Fibroblast of gingiva (primary cell): ENCODE measurements at places on chromosomes 13 and 19.

GRCh38 chr13:80297094-80297493, 43.8 kb downstream of the SPRY2 start:
- no peak for DNase-seq

DNA sequence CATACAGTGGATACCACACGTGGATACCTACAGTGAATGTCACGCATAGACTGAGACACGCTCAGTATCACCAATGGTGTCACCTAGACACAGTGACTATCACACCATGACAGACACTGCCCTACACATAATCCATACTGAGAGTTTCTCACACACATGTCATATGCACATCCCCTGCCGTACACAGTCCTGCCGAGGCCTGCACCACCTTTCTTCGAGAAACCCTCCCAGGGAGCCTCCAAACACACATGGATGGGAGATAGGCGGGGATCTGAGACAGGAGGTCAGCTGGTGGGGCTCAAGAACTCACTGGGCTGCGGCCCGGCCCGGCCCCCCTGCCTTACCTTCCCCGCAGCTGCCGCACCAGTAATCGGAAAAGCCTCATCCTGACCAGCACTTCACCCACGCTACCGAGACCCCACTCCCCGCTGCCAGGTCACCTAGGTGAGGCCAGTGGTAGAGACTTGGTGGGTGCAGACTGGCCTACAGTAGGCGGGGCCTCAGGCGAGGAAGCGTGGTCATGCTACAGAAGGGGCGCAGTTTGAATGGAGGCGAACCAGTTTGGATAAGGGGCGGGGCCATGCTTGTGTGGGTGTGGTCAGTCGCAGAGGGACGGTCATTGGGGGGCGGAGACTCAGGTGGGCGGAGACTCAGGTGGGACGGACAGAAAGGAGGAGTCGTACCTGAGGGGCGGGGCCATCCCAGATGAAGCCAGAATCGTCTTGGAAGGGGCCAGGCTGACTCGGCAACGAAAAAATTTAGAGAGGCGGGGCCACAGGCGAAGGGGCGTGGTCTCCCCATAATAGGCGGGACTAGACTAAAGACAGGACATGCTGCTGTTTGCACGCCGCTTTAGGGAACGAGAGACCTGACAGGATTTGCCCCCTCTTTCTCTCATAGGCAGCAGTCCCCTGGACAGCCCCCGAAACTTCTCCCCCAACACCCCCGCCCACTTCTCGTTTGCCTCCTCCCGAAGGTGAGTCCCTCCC, 2.1 kb downstream of the MAST1 start:
- DNase-seq: peak; percentile 20

DNA sequence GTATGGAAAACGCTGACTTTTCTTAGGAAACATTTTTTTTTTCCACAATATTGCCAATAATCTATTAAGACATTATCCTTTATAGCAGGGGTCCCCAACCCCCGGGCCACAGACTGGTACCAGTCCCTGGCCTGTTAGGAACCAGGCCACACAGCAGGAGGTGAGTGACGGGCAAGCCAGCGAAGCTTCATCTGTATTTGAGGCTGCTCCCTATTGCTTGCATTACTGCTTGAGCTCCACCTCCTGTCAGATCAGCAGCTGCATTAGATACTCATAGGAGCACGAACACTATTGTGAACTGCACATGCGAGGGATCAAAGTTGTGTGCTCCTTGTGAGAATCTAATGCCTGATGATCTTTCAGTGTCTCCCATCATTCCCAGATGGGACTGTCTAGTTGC, 793.7 kb downstream of the SLITRK5 start:
- no peak for DNase-seq

GRCh38 chr19:10262771-10263170, 8.1 kb upstream of the ICAM1 start:
- DNase-seq: no peak

DNA sequence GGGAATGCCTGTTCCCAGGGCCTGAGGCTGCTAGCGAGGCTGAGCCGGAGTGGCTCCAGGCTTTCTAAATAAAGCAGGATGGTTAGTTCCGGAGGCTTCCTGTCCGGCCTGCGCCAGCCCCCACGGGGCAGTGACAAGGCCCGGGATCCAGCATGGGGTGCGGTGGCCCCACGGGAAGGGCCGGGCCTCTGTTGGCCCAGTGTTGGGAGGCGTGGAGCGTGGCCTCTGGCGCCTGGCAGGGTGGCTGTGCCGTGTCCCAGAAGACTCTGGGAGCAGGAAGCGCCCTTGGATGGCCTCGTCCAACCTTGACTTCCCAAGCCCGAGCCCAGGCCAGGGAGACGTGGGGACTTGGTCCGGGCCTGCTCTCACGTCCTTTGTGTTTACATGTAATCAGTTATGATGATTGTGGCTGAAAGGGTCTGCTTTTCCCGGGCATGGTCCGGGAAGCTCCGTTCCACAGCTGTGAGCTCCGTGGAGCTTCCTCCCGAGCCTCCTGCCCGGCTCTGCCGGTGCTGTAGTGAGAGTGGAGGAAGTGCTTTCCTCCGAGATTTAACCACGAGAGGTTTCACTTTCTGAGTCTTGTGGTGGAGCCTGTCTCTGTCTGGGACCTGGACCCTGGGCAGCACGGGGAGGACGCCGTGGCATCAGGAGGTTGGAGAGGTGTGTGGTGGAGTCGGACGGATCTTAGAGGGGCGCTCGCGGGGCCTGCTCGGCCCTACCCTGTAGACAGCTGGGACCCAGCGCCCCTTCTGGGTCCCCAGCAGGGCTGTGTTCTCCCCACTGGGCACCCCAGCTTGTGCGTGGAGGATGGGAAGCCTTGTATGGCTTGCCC, 4.6 kb downstream of the GNA11 start:
- DNase-seq: peak; percentile 56

DNA sequence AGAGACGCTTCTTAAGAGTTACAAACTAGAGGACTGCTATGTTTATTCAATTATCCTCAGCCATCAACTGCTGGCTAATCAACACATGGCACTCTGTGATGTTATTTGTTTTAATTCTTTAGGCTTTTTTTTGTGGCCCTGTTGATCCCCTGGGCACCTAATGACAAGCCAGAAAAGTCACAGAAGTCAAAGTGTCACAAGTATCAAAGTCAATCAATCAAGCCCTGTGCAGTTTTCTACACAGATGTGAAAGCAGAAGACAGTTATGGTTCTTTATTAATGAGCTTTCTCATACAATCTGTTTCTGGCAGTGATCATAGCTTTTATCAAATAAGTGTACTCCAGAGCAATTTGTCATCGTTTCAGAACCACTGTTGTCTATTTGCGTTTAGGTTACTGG, 34.3 kb downstream of the MYO16 start:
- DNase-seq: no peak

DNA sequence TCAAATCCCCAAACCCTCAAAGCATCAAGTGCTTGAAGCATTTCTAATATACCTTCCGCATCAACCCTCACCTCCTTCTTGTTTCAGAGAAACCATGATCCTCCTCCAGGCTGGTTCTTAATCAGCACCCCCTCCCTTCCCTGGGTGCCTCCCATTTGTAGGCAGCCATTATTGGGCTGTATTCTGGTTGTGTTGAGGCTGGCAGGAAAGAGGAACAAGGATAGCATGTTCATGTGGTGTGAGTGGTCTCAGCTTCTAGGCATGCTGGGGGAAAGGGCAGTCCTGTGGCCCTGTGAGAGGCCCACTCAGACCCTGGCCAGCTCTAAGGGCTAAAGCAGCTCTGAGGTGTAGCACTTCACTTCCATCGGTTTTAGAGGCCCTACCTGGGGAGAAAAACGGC, 18.9 kb upstream of the TRIM13 start:
- no peak for DNase-seq

- DNase-seq: no peak
Measured at GRCh38 chr19:16571822-16572331, 338 bp downstream of the SLC35E1 start.

DNA sequence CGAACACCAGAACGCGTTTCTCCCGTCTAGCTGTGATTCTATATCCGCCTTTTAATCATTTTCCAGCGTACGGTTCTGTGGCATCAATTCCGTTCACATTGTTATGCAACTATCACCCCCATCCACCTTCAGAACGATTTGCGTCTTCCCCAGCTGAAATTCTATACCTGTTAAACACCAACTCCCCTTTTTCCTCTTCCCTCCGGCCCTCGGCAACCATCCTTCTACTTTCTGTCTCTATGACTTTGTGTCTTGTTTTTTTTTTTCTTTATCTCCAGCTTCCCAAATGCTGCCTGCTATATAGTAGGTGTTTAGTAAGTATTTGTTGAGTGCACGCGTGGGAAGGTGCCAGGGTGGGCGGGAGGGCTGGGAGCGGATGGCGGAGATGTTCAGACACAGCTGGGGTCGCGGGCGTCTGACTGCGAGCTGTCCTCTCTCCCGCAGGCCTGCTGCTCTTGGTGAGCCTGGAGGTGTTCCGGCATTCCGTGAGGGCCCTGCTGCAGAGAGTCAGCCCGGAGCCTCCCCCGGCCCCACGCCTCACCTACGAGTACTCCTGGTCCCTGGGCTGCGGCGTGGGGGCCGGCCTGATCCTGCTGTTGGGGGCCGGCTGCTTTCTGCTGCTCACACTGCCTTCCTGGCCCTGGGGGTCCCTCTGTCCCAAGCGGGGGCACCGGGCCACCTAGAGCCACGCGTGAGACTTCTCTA, 20.2 kb downstream of the CACNG6 start:
- no peak for DNase-seq
